ENCODE measurements at places on chromosomes 16 and 17.

- no peak for DNase-seq
Measured at GRCh38 chr17:30819971-30820705, 4.4 kb downstream of the CRLF3 start.

- no peak for DNase-seq
Measured at GRCh38 chr16:89116341-89117226, 22.9 kb downstream of the ACSF3 start.

- DNase-seq, result no peak
Measured at GRCh38 chr16:14486520-14487303, 143.3 kb downstream of the PARN start.

DNA sequence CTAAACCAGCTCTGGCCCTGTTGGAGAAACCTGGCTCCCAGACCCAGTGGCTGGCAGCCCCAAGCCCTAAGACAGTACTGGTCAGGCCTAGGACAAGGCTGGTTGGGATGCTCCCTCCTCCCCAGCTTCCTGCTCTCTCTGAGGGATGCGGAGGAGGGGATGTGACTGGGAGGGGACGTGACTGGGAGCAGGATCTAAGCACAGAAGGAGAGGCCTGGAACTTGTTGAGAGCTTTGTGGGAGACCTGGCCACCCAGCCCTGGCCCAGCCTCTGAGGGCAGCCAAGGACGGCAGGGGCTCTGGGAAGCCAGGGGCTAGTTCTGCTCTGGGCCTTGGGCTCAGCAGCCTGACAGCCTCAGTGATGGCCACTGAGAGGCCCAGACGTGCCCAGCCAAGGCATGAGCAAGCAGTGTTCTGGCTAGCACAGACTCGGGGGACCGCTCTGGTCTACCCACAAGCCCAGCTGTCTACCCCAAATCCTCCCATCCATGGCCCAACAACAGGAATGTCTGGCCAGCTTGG is 22.8 kb downstream of the ATP6V0D1 start:
- DNase-seq, result no peak

GRCh38 chr16:10189861-10190390 is 7.7 kb upstream of the GRIN2A start:
- no peak for DNase-seq

DNA sequence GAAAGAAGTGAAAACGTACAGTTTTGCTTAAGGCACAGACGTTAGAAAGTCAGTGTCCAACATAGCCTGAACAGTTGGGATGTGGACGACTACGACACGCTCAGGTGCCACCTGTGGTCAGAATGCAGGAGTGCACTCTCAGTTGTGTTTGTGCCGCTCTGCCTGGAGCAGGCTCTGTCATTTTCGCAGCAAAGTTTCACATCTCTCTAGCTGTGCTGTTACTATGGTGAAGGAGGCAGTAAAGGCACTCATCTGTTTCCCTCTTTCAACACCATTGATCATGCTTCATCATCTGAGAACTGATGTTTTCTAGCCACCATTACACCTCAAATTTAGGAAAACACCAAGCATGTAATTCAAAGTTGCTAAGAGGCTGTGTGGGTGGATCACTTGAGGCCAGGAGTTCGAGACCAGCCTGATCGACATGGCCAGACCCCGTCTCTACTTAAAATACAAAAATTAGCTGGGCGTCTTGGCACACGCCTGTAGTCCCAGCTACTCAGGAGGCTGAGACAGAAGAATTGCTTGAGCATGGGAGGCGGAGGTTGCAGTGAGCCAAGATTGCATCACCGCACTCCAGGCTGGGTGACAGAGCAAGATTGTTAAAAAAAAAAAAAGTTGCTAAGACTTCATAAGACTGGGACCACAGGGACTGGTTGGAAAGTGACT is 44.9 kb upstream of the DNAJA2 start:
- peak; percentile 31 for DNase-seq

- DNase-seq, result no peak
Measured at GRCh38 chr16:76780556-76780955, 410.4 kb upstream of the MON1B start.

- no peak for DNase-seq
Measured at GRCh38 chr17:70138291-70138865, 31.0 kb upstream of the KCNJ2 start.

- DNase-seq, result no peak
Measured at GRCh38 chr16:76222087-76222486, 55.1 kb upstream of the CNTNAP4 start.

All from activated CD4-positive, alpha-beta T cell treated with anti-CD3 and anti-CD28 coated beads, Interleukin-2, amount 50 U/mL, for 1 hour (primary cell).